ENCODE measurements at places on chromosomes 12 and 14.

GRCh38 chr14:24368212-24368561 is 203 bp downstream of the NFATC4 start:
- DNase-seq = no peak

GRCh38 chr14:76930549-76930948 is 98.0 kb downstream of the IRF2BPL start:
- DNase-seq = no peak

- DNase-seq = peak; percentile 56
Measured at GRCh38 chr14:69574263-69574953, at the start of gene CCDC177. Gene CCDC177 (minus strand): TSS chr14:69574871. CDS start chr14:69573622, 1,249 bp downstream.

- DNase-seq = no peak
Measured at GRCh38 chr12:126038434-126038833, 973.2 kb downstream of the AACS start.

DNA sequence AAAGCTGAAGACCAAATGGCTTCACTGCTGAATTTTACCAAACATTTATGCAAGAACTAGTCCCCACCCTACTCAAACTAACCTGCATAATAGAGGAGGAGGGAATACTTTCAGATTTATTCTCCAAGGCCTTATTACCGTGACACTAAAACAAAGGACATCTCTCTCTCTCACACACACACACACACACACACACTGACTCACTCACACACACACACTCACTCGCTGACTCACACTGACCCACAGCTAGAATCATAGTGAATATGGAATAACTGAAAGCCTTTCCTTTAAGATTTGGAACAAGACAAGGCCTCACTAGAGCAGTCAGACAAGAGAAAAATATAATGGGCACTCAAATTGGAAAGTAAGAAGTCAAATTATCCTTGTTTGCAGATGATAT is 1014.1 kb downstream of the TMTC2 start:
- DNase-seq = no peak

DNA sequence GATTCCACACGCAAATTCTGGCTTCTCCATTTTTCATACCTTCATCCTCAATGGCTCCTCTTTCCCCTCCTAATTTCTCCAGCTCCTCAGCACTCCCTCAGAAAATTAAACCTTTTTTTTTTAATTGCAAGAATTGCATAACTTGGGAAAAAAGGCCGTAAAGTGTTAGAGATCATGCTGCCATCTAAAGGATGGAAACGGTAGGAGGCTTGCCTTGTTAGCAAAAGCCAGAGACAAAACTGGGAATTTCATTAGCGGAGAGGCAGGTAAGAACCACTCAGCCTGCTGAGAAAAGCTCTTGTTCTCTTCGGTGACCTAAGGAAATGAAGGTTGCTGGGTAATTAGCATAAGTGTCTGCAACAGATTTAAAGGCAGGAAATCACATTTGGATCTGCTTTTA is 204.3 kb downstream of the AEBP2 start:
- DNase-seq = no peak

- peak; percentile 33 for DNase-seq
Measured at GRCh38 chr14:64503434-64504309, at the start of gene ZBTB25. Gene ZBTB25 (minus strand): TSS chr14:64503838. CDS start chr14:64490533, 13,305 bp downstream.

DNA sequence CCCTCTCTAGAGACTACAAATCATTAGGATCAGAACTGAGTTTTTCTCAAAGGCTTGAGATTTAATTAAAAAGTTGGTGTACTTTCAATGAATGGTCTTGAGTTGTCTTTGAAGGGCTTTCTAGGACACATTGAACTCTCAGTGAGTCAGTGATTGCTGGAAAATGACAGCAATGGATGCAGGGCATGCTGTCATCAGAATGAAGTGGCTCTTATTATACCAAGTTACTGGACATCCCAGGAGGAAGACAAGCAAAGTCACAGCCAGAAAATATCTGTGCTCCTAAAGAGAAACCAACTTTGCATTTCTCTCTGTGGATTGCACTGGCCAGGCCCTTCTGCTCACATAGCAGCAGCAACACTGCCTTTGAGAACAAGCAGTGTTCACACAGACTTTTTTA is 112.6 kb downstream of the PRIMA1 start:
- no peak for DNase-seq
